Activated naive CD4-positive, alpha-beta T cell treated with anti-CD3 and anti-CD28 coated beads, Interleukin-2, amount 10 ng/mL, durations not matched to agents 7 days and 5 days (primary cell): ENCODE measurements at places on chromosomes 2 and 18.

DNA sequence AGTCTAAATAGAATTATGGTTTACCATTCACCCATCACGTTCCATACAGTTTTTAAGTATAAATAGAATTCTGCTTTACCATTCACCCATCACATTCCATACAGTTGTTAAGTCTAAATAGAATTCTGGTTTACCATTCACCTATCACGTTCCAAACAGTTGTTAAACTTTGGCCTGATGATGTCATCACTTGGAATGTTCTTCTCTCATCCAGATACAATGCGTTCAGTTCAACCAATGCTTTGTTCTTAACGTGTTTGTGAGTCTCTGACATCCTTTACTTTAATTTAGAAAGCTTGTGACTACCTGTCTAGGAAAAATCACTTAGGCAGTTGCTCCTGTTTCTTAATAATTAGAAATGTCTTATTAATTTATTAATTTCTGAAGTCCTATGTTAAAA is 236.3 kb upstream of the RASGRP3 start:
- no peak for DNase-seq

GRCh38 chr2:219509780-219510511 is 4.3 kb upstream of the ASIC4 start:
- DNase-seq: peak; percentile 68

GRCh38 chr18:74399091-74399887 is 57.8 kb downstream of the DIPK1C start:
- no peak for DNase-seq

GRCh38 chr2:160379399-160379798 is 114.2 kb downstream of the RBMS1 start:
- no peak for DNase-seq

GRCh38 chr18:9734189-9734588 is 26.1 kb downstream of the RAB31 start:
- no peak for DNase-seq

DNA sequence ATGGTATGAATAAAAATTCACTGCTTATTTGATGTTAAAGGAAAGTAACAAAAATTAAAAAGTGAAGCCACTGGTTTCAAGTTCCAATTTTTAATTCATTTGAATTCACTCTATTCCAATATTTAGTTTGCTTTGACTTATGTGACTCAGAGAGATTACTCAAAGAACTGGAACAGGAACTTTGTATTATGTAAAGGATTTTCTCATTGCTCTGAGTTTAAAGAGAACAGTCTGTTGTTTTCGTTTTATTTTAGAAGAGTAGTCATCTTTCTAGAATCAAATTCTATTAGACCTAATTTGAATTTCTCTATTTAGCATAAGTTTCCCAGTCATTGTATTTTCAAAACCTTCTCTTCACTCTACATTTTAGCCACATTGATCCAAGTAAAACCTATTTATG is 300.1 kb upstream of the SLC8A1 start:
- DNase-seq: no peak

DNA sequence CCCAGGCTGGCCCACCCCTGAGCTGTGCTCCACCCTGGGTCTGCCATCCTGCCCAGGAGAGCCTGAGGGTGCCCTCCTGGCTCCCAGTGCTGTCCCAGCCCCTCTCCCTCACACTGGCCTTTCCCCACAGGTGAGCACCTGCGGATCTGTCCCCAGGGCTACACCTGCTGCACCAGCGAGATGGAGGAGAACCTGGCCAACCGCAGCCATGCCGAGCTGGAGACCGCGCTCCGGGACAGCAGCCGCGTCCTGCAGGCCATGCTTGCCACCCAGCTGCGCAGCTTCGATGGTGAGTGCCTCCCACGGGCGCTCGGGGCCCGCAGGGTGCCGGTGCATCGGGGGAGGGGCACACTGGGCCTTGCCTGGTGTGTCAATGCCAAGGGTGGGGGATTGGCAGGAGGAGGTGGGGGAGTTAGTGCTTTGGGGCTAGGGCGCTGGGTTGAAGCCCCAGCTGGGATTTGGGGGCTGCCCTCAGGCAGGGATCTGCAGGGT is 23.5 kb downstream of the GPC1 start:
- no peak for DNase-seq

DNA sequence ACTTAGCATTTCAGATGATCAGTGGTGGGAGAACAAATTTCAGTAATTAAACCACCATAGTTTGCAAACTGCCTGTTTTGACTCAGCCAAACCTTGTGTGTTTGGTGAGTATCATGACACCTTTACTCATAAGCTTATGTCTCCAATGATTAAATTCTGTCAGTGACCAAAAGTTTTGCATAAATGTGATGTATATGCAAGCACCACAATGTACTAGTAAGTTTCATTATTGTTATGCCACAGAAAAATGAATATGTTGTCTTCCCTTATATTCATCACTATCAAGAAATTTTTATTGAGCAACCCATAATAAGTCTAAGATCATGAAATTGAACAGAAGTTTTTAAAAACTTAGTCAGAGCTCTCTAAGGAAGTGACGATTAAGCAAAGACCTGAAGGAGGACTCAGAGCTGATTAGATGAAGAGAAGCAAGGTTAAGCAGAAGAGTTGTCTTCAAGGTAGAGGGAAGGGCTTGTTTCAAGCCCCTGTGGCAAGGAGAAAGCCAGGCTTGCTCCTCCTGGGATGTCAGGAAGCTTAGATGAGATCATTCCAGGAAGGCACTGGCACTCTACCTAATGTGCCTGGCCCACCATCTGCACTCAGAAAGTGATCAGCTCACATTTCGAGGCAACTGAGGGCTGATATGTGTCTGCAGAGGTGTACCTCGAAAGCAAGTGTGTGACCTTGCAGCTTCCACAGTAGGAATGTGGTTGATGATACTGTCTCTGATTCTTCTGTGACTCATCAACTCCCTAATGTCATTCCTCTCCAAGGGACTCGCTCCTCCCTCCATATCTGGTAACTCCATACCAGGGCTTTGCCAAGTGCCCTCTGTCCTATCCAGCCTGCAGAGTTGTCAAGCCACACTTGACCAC is 54.7 kb downstream of the KCTD18 start:
- DNase-seq: no peak

DNA sequence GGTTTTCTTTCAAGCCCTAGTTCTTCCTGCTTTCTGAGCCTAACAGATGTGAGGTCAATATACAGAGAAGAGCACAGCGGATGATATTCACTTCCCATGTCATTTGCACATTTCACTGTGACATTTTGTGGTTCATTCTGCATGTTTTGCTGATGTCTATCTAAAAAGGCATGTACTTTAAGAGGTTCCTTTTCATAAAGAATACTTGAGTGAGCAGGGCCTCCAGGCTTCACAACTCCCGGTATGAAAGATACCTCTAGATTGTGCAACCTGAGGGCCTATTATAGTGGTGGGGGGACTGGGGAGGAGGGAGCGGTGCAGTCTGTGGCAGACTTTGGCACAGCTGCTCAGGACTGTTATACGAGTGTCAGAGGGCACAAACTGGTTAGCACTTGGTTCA is 54.6 kb downstream of the CPO start:
- no peak for DNase-seq

GRCh38 chr2:178523596-178524134 is 43.4 kb downstream of the PLEKHA3 start:
- no peak for DNase-seq

DNA sequence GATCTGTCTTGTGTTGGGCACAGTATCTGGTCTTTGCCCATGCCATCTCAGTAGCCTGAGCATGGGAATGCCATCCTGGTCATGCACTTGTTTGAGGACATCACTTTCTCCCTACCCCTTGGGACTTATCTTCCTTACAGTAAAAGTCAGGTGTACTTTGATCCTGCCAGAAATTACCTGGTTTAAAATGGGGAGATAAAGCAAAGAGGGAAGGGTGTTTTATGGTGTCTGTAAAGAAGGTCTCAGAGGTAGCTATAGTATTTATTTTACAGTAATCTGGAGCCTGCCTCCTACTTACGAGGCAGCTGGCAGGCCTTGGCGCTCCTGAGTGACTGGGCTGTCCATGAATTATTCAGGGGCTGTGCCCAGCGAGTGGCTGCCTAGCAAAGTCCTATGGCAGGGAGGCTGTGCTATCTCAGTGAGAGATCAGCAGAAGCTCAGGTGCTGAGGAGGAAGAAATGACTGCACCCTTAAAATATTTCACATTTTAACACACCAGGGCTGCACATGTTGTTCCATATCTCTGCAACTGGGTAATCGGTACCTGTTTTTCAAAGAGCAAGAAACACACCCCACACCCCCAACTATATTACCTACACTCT is 93.9 kb downstream of the SPTBN1 start:
- no peak for DNase-seq

- no peak for DNase-seq
These were observed 176.0 kb upstream of the COL3A1 start for GRCh38 chr2:188798159-188798558.

- no peak for DNase-seq
These were observed 29.0 kb upstream of the RPL37A start for GRCh38 chr2:216469661-216470060.

DNA sequence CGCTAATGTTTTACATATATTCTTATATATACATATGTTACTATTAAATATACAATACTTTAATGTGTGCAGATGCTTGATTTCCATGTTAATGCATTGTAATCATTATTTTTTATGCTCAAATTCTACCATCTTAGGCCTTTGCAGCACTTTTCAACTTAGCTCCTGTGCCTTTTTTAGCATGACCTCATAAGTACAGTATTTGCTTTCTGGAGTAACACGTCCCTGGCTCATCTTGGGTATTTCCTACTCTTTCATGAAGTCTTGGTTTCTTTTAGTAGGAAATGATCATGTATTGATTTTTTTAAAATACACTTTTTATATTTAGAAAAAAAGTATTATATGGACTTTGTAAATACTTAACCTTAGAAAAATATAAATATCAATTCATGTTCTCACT is 36.5 kb downstream of the CAB39 start:
- no peak for DNase-seq

- DNase-seq: no peak
These were observed 1.4 kb downstream of the REEP1 start for GRCh38 chr2:86335865-86336674.

DNA sequence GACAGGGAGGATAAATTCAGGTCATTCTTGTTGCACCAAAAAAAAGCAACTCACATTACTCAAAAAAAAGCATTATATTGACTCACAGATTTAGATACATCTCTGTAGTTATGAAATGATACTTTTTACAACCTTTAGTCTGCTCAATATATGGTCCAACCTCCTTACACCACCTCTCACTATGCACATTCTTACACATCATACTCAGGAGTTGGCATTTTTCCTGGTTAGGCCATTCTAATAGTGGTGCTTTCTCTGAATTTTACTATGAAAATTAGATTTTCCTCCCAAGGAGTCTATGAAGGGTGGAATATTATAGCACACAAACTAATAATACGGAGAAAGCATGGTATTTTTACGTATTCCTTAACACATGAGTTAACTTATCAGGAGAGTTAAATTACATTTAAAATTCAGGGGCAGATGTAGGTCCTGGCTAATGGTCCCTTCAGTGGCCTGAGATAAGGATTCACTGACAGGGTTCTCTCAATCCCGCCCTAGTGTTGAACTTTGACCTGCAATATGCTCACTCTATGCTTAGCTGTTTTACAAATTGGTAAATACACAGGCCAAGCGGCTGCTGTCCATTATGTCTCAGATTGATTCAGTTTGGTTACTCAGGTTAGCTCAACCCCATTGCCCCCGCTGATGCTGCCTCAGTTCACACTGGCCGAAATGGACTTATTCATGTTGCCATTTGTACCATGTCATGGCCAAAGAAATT is 153.6 kb downstream of the NCKAP5 start:
- DNase-seq: no peak

- no peak for DNase-seq
These were observed 29.3 kb upstream of the NFATC1 start for GRCh38 chr18:79366177-79367094.

GRCh38 chr18:23171581-23172156 is 36.4 kb downstream of the CABLES1 start:
- no peak for DNase-seq

- no peak for DNase-seq
These were observed 167.6 kb downstream of the FAM210A start for GRCh38 chr18:13558790-13559189.

DNA sequence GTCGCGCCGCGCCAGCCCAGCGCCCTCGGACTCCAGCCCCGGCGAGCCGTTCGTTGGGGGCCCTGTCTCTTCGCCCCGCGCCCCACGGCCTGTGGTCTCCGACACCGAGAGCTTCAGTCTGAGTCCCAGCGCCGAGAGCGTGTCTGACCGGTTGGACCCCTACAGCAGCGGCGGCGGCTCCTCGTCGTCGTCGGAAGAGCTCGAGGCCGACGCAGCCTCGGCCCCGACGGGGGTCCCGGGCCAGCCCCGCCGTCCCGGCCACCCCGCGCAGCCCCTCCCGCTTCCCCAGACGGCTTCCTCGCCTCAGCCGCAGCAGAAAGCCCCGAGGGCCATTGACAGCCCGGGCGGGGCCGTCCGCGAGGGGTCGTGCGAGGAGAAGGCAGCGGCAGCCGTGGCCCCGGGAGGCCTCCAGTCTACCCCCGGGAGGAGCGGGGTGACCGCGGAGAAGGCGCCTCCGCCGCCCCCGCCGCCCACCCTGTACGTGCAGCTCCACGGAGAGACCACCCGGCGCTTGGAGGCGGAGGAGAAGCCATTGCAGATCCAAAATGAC is 1.4 kb downstream of the PHLPP1 start:
- peak; percentile 42 for DNase-seq

DNA sequence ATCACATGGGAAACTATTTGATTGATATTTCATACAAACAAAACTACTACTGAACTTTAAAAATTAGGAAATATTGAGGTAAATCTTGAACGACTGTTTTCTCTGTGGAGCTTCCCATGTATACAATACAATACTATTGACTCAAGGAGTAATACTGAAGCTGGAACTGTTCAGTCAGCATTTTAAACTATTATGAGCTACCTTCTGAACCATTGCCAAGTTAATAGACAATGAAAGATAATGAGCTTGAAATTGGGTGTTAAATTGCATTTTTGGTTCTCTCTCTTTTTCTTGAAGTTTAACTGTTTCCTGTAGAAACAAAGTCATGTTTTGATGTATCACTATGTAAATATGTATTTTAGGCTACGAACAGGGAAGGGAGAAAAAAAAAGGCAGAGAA is 569.2 kb downstream of the ZEB2 start:
- no peak for DNase-seq

DNA sequence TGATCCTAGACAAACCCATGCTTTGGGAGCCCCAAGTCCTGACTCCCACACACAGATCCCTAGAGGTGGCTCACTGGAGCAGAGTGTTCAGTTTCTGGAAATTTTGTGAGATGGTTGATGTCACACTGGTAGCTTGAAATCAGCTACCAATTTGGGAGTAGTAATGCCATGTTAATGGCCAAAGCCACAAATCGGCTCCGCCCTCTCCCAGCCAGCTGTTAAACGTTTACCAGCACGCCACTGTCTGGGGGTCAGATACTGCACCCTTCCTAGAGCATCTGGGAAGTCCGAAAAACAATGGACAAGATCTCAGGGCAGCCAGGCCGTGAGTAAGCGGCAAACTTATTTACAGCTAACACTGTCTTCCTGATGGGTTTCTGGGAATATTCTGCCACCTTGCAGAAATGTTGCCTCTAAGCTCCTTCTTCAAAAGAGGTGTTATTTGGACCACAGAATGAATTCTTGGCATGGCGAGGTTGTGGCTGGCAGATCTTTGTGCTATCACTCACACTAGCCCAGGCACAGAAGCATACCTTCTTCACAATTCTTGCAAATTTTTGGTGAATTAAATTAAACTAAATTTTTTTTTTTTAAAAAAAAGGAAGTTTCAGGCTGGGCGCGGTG is 60.2 kb upstream of the FZD7 start:
- no peak for DNase-seq
